Esophagus squamous epithelium (tissue), 5 donors: ENCODE measurements at places on chromosomes 6 and 20. TPM values are rescaled to one million over a fixed set of nuclear protein-coding genes. Genes with fewer than 3 reads are reported as not detected.

DNA sequence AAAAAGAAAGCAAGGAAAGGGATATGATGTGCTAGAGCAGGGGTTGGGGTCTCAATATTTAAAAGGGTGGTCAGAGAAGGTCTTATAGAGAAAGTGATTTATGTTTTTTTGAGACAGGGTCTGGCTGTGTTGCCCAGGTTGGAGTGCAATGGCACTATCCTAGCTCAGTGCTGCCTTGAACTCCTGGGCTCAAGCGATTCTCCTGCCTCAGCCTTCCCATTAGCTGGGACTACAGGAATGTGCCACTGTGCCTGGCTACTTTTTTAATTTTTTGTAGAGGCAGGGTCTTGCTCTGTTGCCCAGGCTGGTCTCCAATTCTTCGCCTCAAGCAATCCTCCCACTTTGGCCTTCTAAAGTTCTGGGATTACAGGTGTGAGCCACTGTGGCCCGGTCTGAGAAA, 433.3 kb downstream of the CDC5L start:
- H3K4me3 ChIP-seq = no peak overlapping the region
- H3K27ac ChIP-seq = no peak overlapping the region
- H3K27me3 ChIP-seq = no peaks in the 10 kb centered on the region
- no peaks in the 10 kb centered on the region for H3K4me1 ChIP-seq

Gene TRAM2
- 3.7 TPM for total RNA-seq

DNA sequence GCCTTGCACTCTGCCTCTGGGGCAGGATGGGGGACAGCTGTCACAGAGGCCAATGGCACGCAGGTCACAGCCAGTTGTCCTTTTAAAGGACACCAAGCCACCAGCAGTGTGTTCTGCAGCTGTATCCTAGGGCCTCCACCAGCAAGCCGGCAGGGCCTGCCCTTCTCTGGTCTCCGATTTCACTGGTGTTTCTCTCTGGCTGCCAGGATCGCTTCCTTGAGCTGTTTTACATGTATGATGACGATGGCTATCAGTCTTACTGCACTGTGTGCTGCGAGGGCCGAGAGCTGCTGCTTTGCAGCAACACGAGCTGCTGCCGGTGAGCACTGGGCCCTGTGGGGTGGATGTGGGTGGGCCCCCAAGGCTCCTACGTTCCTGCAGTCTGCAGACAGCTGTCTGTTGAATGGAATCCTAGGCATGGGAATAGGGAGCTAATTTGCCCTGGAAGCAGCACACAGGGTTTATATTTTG, 22.7 kb upstream of the MAPRE1 start:
- no peak for DNase-seq
- H3K4me1 ChIP-seq = no peaks in the 10 kb centered on the region
- peaks cover 15% of the 10 kb centered on the region for H3K36me3 ChIP-seq
- no peaks in the 10 kb centered on the region for H3K27me3 ChIP-seq
- no peak overlapping the region for H3K27ac ChIP-seq
- H3K4me3 ChIP-seq = no peak overlapping the region

DNA sequence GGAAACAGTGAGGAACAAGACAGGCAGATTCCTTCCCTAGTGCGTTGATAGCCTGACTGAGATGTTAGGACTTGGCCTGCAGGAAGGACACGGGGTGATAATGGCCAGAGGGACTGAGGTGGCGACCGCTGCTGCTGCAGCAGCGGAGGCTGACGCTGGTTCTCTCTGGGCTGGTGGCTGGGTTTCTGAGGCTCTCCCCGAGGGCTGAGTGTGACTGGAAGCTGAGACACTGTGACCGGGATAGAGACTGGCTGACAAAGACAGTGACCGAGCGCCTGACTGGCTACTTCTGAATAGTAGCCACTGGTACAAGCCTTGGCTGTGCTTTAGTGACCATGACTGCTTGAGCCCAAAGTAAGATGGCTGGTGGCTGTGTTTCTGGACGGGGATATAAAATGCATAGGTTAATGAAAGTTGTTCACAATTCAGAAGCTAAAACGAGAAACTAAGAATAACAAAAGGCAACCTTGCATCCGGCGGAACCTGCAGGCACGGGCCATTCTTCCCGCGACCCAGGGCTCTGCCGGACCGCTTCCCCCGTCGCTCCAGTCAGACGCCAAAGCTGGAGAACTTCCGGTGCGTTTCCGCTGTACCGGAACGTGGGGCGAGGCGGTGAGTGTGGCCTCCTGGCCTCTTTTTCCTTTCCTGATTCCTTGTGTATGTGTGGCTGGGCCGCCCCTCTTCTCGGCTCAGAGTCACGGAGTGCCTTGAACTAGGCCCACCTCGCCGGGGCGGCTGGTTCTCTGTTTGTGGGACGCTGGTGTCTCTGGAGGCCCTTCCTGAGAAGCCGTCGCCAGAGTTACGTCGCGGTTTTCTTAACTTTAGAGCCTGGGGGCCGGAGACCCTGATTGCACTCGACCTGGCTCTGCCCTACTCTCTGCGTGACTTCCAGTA, at the start of gene AAR2:
Gene AAR2, plus strand, starts transcription at position 587 of the 894 bp plus-strand sequence. CDS start 3,391 bp downstream, outside the sequence.
- no peaks in the 10 kb centered on the region for H3K27me3 ChIP-seq
- H3K27ac ChIP-seq = peak within 1 kb of the TSS; percentile 91
- peaks cover 17% of the 10 kb centered on the region for H3K36me3 ChIP-seq
- no peak for DNase-seq
- H3K4me1 ChIP-seq = peaks cover 40% of the 10 kb centered on the region

Gene BCL2L1
- total RNA-seq = 105 TPM

GRCh38 chr6:12208190-12208589, 82.0 kb upstream of the EDN1 start:
- H3K27ac ChIP-seq = no peak overlapping the region
- no peak overlapping the region for H3K4me3 ChIP-seq
- no peak for DNase-seq

Gene KCNS1
- 0.29 TPM for total RNA-seq

DNA sequence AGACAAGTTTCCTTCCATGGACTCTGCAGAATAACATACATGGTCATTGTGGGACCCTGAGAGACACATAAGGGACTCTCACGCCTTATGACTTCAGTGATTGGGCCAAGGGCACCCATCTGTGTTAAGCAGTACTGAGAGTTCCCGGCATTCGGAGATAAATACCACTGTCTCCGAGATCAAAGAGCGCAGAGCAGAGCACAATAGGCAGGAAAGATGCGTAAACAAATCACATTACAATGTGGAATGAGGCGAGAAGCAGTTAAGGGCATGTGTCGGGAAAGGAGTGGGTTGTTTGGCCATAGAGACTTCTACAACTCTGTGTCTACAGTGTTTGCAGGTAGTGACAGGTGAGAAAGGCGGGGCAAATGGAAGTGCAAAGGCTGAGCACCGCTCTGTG, 57.6 kb downstream of the NRSN1 start:
- no peaks in the 10 kb centered on the region for H3K27me3 ChIP-seq
- no peaks in the 10 kb centered on the region for H3K36me3 ChIP-seq
- no peak for DNase-seq
- no peak overlapping the region for H3K27ac ChIP-seq
- no peak overlapping the region for H3K4me3 ChIP-seq

DNA sequence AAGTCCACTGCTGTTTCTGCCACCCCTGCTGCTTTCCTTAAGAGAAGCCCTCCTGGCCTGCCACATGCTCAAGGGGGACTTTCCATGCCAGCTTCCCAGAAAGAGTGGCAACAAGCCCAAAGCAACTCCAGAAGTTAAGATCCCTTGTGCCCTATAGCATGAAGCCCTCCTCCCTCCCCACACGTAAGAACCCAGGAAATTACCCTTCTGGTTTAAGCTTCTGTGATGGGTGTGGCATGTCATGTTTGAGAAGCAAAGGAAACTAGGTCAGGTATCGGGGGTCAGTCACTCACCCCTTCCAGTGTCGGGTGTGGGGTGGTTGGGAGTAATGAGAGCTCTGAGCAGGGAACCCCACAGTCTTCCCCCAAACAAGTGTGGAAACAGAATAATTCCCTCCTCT, 196.1 kb downstream of the LRFN2 start:
- no peak overlapping the region for H3K27ac ChIP-seq
- no peaks in the 10 kb centered on the region for H3K27me3 ChIP-seq
- H3K4me3 ChIP-seq = no peak overlapping the region
- no peaks in the 10 kb centered on the region for H3K36me3 ChIP-seq
- DNase-seq = no peak

Gene SIRPB2
- total RNA-seq = 1.2 TPM

Gene RAET1E
- 72.2 TPM for total RNA-seq

DNA sequence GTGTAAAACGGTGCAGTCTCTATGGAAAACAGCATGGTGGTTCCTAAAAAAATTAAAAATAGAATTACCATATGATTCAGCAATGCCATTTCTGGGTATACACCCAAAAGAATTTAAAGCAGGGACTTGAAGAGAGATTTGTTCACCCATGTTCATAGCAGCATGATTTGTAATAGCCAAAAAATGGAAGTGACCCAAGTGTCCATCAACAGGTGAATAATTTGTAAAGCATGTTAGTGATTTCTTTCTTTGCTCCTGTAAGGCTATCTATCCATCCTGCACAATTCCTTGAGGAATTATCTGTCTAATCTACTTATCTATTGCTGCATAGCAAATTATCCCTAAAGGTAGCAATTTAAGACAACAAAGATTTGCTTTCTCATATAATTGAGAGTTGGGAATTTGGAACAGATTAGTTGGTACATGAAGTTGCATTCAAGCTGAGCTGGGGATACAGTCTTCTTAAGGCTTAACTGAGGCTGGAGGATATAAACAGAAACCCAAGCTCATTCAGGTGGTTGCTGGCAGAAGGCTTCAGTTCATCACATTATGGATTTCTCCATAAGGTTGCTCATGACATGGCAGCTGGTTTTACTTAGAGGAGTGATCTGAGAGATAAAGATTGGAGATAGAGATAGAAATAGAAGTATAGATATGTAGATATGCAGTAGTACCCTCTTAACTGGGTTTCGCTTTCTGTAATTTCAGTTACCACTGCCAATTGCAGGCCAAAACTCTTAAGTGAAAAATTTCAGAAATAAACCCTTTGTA, 62.0 kb downstream of the IL22RA2 start:
- no peak overlapping the region for H3K27ac ChIP-seq
- DNase-seq = no peak
- peaks cover 13% of the 10 kb centered on the region for H3K27me3 ChIP-seq
- H3K4me3 ChIP-seq = no peak overlapping the region

DNA sequence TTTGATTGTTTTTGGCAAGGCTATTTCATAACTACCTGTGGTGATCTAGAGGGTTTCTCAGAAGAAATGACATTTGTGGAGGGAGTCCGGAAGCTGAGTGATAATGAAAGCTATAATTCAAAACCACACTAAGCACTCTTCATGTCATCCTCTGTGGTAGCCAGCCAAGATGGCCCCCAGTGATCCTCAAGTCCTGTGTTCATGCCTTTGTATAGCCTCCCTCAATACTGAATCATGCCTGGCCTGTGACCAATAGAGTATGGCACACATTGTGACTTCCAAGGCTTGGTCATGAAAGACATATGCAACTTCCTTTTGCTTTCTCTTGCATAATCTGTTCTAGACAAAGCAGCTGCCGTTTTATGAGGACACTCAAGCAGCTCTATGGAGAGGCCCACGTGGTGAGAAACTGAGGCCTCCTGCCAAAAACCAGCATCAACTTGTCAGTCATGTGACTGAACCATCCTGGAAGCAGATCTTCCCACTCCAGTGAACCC, 12.8 kb upstream of the DNAAF9 start:
- no peak for DNase-seq
- H3K27me3 ChIP-seq = no peaks in the 10 kb centered on the region
- H3K27ac ChIP-seq = peak overlapping the region; percentile 69
- H3K36me3 ChIP-seq = no peaks in the 10 kb centered on the region

DNA sequence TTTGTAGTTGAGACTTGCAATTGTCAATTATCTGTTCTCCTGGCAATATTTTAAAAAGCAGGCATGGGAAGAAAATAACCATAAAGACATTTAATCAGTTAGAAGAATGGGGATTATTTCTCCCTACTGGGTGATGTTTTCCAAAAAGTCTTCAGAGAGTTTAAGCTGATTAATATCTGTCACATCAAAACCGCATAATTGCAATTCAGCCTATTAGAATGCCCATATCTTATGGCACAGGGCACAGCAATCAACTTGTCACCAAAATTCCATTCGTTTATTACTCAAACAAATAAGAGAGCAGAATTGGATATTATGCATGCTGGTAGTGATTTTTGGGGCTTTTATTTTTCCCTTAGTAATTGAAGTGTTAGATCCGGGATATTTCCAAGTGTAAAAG, 218.7 kb downstream of the RNF144B start:
- no peak for DNase-seq
- no peak overlapping the region for H3K27ac ChIP-seq
- no peaks in the 10 kb centered on the region for H3K4me1 ChIP-seq
- no peaks in the 10 kb centered on the region for H3K27me3 ChIP-seq

DNA sequence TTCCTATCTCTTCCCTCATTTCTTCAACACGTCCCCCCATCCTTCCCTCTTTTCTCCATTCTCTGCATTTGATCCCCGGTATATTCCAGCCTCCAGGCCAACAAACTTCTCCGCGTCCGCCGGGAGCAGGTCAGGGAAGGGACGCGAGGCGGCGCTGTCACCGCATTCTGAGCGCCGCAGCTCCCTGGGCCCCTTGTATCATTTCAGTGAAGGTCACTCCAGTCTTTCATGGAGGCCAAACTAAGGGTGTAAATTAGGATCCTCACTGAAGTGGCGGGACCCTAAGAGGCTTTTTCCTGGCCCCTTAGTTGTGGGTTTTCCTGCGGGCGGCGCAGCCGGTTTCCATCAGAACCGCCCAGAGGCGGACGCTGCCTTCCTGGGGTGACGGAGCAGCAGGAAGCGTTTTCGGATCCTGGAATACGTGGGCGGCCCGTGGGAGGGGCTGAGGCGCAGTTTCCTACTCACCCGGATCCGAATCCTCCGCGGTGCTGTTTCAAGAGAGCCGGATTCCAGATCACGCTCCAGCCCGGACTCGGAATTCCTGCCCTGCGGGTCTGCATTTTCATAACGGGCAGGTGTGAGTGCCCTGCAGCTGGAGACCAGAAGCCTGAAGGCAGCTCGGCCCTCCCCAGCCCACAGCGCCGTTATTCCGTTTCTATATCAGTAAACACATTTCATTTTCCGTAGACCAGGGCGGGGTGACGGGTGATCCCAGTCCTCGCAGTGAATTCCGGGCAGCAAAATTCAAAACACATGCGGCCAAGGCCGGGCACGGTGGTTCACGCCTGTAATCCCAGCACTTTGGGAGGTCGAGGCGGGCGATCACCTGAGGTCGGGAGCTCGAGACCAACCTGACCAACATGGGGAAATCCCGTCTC, 3.6 kb upstream of the MICA start:
- peaks cover 14% of the 10 kb centered on the region for H3K4me1 ChIP-seq
- no peaks in the 10 kb centered on the region for H3K36me3 ChIP-seq
- H3K4me3 ChIP-seq = peak overlapping the region; percentile 80
- peak overlapping the region; percentile 99 for H3K27ac ChIP-seq
- peak; percentile 29 for DNase-seq

Gene REM1
- not detected for total RNA-seq

DNA sequence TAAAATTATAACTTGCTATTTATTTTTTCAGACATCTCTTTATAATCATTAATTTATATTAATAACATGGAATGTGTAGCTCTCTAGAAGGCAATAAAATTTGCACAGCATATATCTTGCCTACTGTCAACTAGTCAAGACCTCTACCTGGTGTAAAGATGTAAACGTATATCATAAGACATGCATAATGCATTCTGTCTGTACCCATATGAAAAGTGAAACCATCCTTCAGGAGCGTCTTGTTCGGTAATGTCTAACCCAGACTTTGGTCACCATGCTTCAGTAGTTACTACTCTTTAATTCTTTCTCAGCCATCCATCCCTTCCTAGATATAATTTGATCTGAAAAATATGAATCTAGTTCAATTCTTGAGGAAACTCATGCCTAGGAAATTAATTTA, 21.0 kb downstream of the CEP43 start:
- no peak overlapping the region for H3K4me3 ChIP-seq
- H3K4me1 ChIP-seq = no peaks in the 10 kb centered on the region
- DNase-seq = no peak
- no peaks in the 10 kb centered on the region for H3K36me3 ChIP-seq

Gene CLIC5
- total RNA-seq = 1.2 TPM
